HTR-8/SVneo (cell line): ENCODE measurements at places on chromosomes 2 and 18.

DNA sequence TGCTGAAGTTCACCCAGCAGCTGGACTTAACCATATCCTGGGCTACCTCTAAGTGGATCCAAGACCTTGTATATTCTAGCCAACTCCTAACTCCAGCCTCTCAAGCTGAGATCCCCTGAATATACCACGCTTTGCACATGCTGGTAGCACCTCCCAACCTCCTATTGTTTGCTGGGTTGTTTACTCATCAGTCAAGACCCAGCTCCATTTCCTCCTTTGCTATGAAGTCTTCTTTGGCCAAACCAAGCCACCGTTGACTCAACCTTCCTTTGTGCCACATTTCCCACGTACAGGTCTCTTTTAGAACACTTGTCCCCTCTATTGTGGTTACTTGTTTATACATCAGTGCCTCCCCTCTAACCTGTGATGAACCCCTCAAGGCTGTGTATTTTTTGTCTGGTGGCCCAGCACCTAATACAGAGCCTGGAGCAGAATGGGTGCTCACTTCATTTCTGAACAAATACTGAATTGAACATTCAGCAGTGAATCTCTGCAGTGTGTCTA is 267.8 kb upstream of the REV1 start:
- no peak for DNase-seq

DNA sequence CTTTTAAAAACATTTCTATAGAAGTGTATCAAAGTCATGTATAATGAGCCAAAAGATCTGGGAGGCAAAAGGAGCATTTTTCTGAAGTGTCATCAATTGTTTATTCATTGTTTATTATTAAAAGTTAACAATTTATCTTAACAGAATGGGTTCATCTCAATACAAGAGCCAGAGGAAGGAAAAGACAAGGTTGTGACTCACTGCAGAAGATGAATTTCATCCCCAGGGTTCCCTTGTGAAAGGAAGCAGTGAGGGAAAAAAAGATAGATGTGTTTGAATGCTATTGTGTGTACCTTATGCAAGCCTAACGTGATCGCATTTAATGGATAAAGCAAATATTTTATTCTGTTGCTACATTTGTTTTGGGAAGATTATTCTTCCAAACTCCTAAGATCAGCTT is 286.3 kb downstream of the PIEZO2 start:
- DNase-seq = no peak

GRCh38 chr2:227876300-227876801 is 4.9 kb downstream of the DAW1 start:
- DNase-seq = no peak

GRCh38 chr18:75065251-75066000 is 143.5 kb downstream of the PTGR3 start:
- DNase-seq = no peak

DNA sequence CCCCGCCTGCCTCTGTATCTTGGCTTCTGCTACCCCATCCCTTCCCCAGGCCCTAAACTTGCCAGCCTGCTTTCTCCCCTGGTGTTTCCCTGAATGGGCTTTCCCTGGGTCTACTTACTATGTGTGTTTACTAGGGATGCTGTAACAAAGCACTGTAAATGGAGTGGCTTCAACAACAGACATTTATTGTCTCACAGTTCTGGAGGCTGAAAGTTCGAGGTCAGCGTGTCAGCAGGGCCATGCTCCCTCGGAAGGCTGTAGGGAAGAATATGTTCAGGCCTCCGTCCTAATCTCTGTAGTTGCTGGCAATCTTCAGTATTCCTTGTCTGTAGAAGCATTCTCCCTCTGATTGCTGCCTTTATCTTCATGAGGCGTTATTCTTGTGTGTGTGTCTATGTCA is 113.6 kb downstream of the DDX1 start:
- DNase-seq = no peak
